ENCODE measurements at places on chromosomes 3 and 15.

GRCh38 chr3:126354776-126355175 lies 2.4 kb downstream of the KLF15 start:
- no peak for DNase-seq

DNA sequence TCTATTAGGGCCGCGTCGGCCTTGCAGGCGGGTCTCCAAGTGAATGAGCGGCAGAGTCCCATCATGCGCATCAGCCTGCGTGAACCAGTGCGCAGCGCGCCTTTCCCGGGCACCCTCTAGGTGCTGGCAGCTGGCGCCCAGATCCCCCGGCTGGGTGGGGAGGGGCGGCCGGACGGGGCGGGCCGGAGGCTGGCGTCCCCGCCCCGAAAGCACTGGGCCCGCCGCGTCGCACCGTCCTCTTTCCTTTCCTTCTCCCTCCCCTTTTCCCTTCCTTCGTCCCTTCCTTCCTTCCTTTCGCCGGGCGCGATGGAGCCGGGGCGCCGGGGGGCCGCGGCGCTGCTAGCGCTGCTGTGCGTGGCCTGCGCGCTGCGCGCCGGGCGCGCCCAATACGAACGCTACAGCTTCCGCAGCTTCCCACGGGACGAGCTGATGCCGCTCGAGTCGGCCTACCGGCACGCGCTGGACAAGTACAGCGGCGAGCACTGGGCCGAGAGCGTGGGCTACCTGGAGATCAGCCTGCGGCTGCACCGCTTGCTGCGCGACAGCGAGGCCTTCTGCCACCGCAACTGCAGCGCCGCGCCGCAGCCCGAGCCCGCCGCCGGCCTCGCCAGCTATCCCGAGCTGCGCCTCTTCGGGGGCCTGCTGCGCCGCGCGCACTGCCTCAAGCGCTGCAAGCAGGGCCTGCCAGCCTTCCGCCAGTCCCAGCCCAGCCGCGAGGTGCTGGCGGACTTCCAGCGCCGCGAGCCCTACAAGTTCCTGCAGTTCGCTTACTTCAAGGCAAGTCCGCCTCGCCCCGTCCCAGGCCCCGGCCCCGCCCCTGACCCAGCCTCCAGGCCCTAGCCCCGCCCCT lies at the start of gene CRTAP:
Gene CRTAP, plus strand, starts transcription at position 243 of the 850 bp plus-strand sequence. Its CDS starts 64 bp downstream, at position 307.
- peak; percentile 91 for DNase-seq

DNA sequence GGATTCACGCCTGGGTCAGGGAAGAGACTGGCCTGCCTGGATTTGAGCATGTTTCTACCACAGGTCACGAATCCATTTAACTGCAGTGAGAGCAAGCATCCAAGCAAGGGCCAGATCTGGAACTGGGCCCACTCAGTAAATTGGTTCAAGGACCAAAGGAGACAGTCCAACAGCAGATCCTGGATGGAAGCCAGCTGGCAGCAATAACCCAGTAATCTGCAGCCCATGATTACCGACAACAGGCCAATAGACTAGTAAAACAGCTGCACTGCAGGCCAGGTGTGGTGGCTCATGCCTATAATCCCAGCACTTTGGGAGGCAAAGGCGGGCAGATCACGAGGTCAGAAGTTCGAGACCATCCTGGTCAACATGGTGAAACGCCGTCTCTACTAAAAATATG lies 11.8 kb downstream of the SAMD7 start:
- DNase-seq = no peak

DNA sequence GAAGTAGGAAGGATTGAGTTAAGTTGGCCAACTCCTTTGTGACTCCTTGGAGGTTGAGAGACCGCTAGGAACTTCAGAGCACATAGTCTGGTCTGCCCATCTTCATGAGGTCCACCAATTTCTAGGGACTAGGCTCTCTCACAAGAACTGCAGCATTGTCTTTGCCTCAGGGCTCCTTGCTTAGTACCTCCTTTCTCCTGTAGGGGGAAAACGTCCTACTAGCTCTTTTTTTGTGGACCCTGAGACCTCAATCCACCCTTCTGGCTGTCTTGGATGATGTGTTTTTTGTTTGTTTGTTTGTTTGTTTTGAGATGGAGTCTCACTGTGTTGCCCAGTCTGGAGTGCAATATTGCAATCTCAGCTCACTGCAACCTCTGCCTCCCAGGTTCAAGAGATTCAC lies 21.6 kb downstream of the REC114 start:
- DNase-seq = no peak

DNA sequence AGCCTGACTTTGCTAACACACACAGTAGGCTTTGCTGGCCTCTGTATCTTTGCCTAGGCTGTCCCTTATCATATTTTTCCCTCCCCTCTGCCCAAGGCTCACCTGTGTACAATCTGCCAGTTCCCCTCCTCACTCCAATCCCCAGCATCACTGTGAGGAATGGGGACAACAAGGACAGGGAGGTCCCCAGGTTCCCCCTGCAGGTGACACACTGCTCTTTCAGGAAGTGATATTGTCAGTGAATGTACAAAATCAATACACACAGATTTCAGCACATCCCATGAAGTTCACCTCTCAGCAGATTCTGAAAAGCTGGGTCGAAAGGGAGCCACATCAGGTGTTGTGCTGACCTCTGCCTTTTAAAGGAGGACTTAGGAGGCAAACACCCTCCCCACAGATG lies 177.5 kb downstream of the RAB11A start:
- DNase-seq = no peak

DNA sequence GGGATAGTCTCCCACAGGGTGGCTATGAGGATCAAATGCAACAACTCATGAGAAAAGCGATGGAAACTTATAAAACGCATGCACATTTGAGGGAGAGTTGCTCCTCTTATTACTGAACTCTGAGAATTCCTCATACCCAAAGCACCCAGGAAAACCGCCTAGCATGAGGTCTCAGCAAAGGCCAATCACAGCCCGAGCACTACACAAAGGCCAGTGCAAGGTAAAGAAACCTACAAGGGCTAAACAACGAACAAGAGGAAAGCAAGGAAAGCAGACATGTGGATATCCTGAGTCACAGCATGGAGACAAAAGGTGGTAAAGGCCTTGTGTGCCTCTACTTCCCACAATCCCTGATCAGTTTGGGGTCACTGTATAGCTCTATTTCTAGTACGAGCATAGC lies 7.1 kb downstream of the RAB43 start:
- no peak for DNase-seq

DNA sequence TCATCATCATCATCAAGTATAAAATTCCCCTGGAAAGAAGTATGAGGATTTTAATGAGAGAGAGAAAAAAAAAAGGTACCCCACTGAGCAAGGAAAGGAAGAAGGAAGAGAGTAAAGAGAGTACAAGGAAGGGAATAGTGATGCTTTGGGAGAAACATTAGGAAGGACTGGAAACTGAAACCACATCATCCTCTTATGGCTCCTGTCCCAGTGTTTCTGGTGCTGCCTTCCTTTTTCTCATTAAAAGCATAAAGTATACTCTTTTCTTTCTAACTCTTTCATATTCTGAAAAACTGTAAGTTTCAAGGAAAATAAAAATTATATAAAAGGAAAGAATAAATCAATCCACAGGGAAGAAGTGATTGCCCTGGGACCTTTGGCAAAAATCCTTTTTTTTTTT lies 616.4 kb upstream of the CBLB start:
- DNase-seq = no peak

DNA sequence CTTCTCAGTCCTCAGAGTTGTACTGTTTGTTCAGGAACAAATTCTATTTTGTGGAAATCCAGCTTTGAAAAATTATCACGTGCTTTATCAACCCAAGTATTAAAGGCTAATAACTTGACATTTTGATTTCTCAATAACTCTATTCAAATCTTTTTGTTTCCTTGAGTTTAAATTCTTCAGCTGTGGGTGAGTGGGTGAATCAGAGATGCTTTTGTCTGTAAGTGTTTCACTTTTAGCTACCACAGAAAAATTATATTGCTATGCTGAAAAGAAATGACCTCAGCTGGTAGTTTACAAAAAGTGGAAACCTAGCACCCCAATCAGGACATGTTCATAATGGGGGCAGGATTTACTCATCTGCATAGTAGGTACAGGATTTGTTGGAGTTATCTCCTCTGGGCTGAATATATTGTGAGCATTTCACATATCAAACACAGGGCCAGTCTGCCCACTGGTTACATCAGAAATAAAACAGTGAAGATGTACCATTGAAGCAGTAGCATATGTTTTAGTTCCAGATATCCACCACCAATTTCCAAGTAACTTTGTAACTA lies 30.5 kb downstream of the MINDY4B start:
- no peak for DNase-seq

DNA sequence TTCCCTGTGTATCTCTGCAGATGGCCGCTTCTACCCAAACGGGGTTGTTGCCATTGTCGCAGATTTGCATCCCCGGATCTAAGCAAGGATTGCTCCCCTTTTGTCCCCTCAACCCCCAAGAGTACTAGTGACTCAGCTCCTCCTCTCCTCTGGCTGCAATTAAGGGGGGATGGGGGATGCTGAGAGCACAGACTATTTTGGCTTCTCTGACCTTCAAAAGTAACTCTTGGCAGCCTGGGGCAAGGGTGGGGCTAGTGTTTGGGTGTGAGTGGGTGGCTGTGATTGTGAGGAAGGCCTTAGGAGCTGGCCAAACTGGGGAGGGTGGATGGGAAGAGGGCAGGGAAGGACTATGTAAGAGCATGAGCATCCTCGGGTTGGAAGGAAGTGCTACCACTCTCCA lies 1.2 kb upstream of the MAP1A start:
- DNase-seq = peak; percentile 69

- DNase-seq = no peak
Observed at GRCh38 chr15:42062284-42062806, 32.0 kb downstream of the PLA2G4D start.

DNA sequence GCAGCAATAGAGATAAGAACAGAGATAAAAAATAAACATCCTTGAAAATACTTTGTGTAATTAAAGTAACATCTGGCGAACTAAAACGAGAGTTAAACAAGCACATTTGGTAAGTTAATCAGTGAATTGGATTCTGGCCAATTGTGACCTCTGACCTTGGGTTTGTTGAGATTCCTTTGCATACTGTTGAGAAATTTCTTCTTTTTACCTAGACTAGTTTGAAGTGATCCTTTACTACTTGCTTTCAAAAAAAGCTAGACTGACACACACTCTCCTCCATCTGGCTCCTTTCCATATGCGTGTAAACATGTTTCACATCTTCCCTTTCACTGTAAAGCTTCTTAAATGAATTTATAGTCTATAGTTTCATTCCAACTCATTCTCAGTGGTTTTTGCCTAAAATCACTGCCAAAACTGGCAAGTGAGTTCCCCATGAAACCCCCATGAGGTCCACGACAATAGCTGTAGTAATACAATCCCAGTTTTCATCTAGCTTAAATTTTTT lies 17.3 kb upstream of the GBE1 start:
- DNase-seq = no peak

DNA sequence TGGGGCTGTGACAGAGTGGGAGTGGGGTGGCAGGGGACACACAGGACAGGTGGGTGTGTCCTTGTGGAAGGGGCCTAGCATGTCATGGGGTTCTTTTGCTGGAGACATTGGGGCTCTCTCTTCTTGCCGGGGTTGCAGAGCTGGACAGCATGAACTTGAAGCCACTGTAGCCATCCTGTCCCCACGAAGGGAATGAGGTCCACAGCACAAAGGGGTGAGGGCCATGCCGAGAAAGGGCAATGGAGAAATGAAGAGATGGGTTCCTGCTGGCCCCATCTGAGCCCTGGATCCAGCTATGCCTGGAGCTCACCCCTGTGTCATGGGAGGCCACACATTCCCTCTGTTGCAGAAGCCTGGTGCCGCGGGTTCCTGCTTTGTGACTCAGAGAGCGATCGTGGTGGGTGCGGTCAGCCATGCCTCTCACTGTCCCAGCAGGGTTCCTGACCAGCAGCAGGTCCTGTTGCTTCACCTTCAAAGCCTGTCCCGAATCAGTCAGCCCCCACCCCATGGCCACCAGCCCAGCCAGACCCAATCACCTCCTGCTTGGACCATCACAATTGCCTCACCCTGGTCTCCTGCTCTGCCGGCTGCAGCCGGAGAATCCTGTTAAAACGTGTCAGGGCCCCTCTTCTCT lies 50.0 kb downstream of the DNAJB8 start:
- peak; percentile 95 for DNase-seq

DNA sequence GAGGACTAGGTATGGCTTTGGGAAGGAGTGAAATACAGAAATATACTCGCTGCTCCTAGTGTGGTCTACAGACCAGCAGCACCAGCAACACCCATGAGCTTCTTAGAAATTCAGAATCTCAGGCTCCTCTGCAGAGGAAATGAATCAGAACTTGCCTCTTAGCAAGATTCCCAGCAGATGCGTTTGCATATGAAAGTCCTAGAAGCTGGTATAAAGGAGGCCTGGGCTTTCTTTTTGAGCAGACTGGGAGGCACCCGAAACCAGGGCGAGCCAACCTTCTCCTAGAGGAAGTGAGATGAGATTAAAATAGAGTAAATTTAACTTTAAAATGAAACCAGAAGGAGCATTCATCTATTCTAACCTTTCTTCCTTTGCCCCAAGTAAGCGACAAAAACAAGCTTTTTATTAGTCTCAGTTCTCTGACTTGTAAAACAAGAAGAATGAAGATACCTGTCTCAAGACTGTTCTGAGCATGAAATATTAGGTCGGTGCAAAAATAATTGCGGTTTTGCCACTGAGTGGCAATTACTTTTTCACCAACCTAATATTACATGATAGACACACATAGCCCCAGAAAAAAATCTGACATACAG lies 140.0 kb downstream of the PDZRN3 start:
- DNase-seq = peak; percentile 31

GRCh38 chr15:60899322-60899966 lies 329.7 kb downstream of the RORA start:
- DNase-seq = no peak

GRCh38 chr3:171133337-171133736 lies 106.8 kb upstream of the SLC2A2 start:
- DNase-seq = no peak

GRCh38 chr15:40240619-40241221 lies 1.9 kb downstream of the PAK6 start:
- DNase-seq = no peak

GRCh38 chr3:27730774-27731659 lies 8.9 kb upstream of the EOMES start:
- DNase-seq = no peak

- DNase-seq = peak; percentile 17
Observed at GRCh38 chr3:101720851-101721840, 3.3 kb upstream of the CEP97 start.

GRCh38 chr3:31522152-31522551 lies 10.6 kb upstream of the STT3B start:
- no peak for DNase-seq

Measured in AG08395 (cell line).